ENCODE measurements at places on chromosomes 5 and 9.

DNA sequence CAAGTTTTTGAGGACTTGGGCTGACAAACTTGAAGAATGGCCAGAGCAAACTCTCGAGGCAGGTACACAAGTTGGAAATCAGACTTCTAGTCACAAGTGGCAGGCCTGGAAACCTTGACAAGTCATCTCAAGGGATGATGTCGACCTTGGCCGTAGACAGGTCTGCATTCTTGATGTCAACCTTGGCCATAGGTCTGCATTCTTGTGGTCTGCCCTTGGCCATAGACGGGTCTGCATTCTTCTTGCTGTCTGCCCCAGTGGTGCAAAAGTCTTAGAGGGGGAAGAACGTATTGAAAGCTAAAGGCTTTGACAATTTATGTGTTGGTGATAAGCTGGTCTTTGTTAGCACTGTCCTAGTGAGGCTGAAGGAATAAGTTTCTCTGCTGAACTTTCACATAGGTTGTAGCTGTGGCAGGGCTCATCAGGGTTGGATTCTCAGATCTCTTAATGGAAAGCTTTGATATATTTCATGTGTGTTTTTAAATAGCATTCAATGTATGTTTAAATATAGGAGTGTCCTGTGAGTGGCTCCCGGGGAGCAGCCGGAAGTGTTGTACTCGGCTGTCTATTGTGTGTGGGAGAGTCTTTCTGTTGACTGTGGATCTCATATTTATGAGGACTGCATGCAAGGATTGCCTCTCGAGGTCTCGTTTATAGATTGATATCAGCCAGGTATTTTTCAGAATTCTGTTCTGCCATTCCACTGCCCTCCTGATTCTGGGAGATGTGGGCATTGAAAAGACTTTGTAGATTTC is 27.0 kb downstream of the SUB1 start:
- DNase-seq = no peak

GRCh38 chr9:85914108-85914507 is 26.8 kb upstream of the NAA35 start:
- no peak for DNase-seq

DNA sequence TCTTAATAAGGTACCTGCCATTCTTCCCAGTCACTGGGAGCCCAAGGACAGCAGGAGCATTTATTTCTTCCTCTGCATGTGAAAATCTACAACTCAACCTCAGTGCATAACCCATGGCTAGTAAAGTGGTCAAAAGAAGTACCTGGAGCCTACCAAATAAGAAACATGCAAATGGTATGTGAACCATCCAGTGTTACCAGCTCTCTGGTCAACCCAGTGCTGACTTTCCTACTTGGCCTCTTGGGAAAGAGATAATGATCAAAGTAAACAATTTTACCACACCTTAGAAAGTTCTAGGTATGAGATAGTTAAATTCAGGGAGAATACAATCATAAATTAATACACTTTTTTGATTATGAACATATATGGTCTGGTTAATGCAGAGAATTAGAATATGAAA is 325.6 kb downstream of the ENC1 start:
- no peak for DNase-seq

GRCh38 chr5:180523629-180524466 is 29.7 kb downstream of the CNOT6 start:
- no peak for DNase-seq

DNA sequence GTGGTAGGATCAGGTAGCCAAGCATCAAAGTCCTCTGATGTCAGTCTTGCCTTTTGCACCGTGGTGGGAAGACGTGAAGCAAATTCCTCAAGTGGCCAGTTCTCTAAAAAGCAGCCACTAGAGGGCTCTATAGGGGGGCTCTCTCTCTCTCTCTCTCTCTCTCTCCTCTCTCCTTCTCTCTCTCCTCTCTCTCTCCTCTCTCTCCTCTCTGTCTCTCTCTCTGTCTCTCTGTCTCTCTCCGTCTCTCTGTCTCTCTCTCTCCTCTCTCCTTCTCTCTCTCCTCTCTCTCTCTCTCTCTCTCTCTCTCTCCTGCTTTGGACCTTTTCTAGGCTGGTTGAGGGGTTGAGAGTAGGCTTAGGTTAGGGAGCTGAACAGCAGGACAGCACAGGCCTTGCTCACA is 13.9 kb upstream of the OSMR start:
- DNase-seq = no peak

DNA sequence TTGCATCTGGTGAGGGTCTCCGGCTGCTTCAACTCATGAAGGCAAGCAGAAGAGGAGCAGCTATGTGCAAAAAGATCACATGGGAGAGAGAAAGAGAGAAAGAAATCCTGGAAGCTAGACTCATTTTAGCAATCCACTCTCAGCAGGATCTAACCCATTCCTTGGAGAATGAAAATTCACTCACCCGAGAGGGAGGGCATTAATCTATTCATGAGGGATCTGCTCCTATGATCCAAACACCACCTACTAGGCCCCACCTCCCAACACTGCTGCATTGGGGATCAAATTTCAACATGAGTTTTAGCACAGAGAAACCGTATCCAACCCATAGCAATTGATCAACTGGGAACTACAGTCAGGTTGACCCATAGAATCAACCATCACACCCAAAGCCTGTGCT is 98.1 kb upstream of the SV2C start:
- DNase-seq = no peak

- no peak for DNase-seq
Measured at GRCh38 chr9:34744295-34745221, 34.6 kb upstream of the CCL21 start.

DNA sequence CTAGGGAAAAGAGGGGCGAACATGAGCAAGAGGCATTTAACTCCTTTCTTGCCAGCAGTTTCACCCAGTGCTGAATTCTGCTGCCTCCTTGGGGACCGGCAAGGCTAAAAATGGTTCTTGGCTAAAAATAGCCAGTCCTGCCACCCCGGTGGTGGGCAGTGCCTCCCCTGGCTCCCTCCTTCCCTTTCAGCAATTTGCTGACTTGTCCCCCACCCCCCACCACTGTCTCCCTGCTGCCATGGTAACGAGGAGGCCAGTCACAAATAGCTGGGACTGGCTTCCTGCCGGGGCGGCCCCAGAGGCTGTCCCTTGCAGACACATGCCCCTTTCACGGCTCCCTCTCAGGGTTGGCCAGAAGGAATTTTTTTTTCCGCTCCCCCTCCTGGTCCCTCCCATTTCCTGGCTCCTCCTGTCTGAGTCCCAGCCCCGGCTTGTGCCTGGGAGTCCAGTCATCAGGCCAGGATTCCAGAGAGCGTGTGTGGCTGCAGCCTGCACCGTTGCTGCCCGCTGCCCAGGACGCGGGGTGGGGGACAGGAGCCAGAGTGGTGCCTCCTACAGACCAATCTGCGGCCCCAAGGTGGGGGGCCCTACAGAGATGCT is 130.3 kb downstream of the RGS3 start:
- DNase-seq = no peak

GRCh38 chr9:138098116-138098907 is 220.7 kb downstream of the CACNA1B start:
- no peak for DNase-seq

GRCh38 chr9:100086097-100086635 is 12.6 kb downstream of the ERP44 start:
- no peak for DNase-seq

GRCh38 chr9:16602494-16602893 is 268.0 kb downstream of the BNC2 start:
- no peak for DNase-seq

GRCh38 chr5:82425591-82425990 is 147.4 kb upstream of the RPS23 start:
- no peak for DNase-seq

- DNase-seq = no peak
Measured at GRCh38 chr5:2566284-2566683, 185.2 kb downstream of the IRX2 start.

GRCh38 chr5:171537070-171537849 is 117.8 kb downstream of the FGF18 start:
- no peak for DNase-seq

GRCh38 chr9:21967169-21967568 is 27.0 kb downstream of the CDKN2A start:
- no peak for DNase-seq

DNA sequence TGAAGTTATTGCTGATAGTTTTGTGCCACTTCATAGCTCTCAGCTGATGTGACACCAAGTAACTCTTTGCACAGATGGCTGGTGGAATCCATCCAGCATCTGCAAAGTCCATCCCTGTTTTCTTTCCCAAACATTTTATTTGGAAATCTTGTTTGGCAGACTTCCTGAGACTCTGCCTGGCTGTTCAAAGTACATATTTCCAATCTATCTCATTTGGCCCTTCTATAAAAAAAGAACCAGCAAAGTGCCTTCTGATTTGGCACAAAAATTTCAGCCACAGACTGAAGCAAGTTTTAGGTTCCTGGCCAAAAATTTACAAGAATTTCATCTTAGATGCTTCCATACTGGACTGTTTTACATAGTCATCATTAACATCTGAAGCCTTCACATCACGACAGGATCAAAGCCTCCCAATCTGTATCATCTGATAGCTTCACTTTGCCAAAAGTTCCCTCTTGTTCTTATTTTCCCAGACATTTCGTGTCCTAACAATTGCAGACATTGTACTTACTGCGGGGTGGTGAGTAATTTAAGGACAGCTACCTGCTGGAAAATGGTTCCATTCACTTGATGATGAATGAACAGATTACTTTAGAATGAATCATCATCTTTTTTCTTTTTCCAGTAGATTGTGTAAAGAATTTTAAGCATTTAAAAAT is 377.3 kb downstream of the KIAA0825 start:
- DNase-seq = no peak

DNA sequence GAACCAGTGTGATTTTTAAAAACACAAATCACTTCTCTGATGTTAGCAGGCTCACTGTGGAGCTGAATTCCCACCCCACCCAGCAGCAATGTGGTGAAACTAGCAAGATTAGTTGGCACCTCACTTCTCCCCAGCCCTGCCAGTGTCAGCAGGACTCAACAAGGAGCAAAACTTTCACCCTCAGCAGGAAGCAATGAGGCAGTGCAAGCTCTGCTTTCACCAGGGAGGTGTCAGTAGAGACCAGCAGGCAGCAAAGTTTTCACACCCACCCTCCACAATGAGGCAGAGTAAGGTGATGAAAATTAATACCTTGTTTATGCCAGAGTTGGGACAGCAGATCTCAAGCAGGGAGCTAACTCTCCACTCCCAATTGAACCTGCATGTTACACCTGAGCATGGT is 565.0 kb downstream of the CETN3 start:
- no peak for DNase-seq

- DNase-seq = no peak
Measured at GRCh38 chr9:96382175-96382574, 1.3 kb downstream of the SLC35D2 start.

GRCh38 chr5:30734118-30734517 is 459.4 kb upstream of the CDH6 start:
- DNase-seq = no peak

DNA sequence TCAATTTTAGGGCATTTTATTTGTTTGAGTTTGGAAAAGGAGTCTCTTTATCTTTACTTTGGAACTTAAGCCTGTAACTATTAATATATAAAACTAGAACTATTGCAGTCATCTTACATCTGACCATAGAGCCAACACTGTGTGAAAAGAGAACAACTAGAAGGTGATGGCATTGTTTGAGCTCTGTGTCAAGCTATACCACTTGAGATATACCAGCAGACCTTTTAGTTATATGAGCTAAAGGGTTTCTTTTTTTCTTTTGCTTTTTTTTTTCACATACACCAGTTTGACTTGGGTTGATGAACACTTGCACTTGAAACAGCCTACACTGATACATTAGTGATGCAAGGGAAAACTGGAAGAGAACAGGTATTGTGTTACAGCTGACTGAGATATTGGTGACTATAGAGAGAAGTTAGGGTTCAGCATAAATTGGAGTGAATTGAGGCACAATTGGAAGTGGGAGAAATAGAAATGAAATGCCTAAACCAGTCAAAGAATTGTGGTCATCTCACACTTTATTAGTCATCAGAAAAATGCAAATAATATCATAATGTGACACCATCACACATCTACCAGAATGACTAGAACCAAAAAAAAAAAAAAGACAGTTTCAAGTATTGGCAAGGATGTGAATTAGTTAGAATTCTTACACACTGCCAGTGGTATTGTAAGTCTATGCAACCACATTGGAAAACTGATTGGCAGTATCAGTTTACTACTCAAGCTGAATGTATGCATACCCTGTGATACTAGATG is 60.9 kb downstream of the ADRB2 start:
- DNase-seq = no peak

Measured in stimulated activated CD8-positive, alpha-beta memory T cell treated with anti-CD3 and anti-CD28 coated beads, Interleukin-7, amount 100 ng/mL, for 4 hours (primary cell).